ENCODE measurements at places on chromosomes 12 and 14. TPM values are rescaled to one million over a fixed set of nuclear protein-coding genes. Genes with fewer than 3 reads are reported as not detected.

CCDC197 gene
- total RNA-seq = not detected

NKX2-1 gene
- not detected for total RNA-seq

CFAP251 gene
- total RNA-seq = 1.8 TPM

TWF1 gene
- total RNA-seq = 176 TPM

STXBP6 gene
- 22.0 TPM for total RNA-seq

DLGAP5 gene
- total RNA-seq = 33.8 TPM

EIF4B gene
- 1,340 TPM for total RNA-seq

DNAJC22 gene
- 0.20 TPM for total RNA-seq

DGKA gene
- total RNA-seq = 39.3 TPM

TDRD9 gene
- 0.73 TPM for total RNA-seq

DPY19L2 gene
- 1.6 TPM for total RNA-seq

KLRG1 gene
- 1.1 TPM for total RNA-seq

SYT1 gene
- total RNA-seq = 1.4 TPM

GLIPR1L2 gene
- 0.39 TPM for total RNA-seq

OTOGL gene
- 0.20 TPM for total RNA-seq

NEUROD4 gene
- not detected for total RNA-seq

BMAL2 gene
- total RNA-seq = 38.7 TPM

TSPAN8 gene
- not detected for total RNA-seq

JDP2 gene
- 22.4 TPM for total RNA-seq

LRRK2 gene
- total RNA-seq = 4.8 TPM

ANGEL1 gene
- 9.4 TPM for total RNA-seq

AVPR1A gene
- 0.37 TPM for total RNA-seq

CLEC14A gene
- total RNA-seq = 0.20 TPM

ACSS3 gene
- total RNA-seq = 4.9 TPM

IGFBP6 gene
- total RNA-seq = 399 TPM

MOK gene
- total RNA-seq = 15.1 TPM

KRT77 gene
- total RNA-seq = not detected

SMIM41 gene
- total RNA-seq = 0.20 TPM

P2RX7 gene
- 1.8 TPM for total RNA-seq

CFAP73 gene
- not detected for total RNA-seq

NRIP2 gene
- not detected for total RNA-seq

PMCH gene
- not detected for total RNA-seq

CLEC1A gene
- total RNA-seq = not detected

PELI2 gene
- total RNA-seq = 10.9 TPM

IL26 gene
- total RNA-seq = not detected

TAS2R50 gene
- total RNA-seq = 2.6 TPM

SRRM4 gene
- not detected for total RNA-seq

GPRC5D gene
- total RNA-seq = not detected

PTPRB gene
- total RNA-seq = under 0.01 TPM

ZFYVE26 gene
- total RNA-seq = 27.0 TPM

MAGOHB gene
- total RNA-seq = 11.0 TPM

YY1 gene
- 49.9 TPM for total RNA-seq

SLCO1B1 gene
- total RNA-seq = not detected

HNF1A gene
- not detected for total RNA-seq

SAMD15 gene
- total RNA-seq = 5.1 TPM

RPGRIP1 gene
- not detected for total RNA-seq

CINP gene
- total RNA-seq = 54.7 TPM

PLEKHD1 gene
- total RNA-seq = not detected

TAS2R7 gene
- not detected for total RNA-seq

PTPRO gene
- 0.20 TPM for total RNA-seq

FAIM2 gene
- total RNA-seq = 0.37 TPM

GAS2L3 gene
- 56.7 TPM for total RNA-seq

CACNA2D4 gene
- 0.20 TPM for total RNA-seq

CLEC4A gene
- total RNA-seq = not detected

PZP gene
- not detected for total RNA-seq

USP5 gene
- 96.4 TPM for total RNA-seq

MYH6 gene
- not detected for total RNA-seq

PTCSC3 gene
- total RNA-seq = not detected

Measured in subcutaneous preadipocyte (primary cell).